ENCODE measurements at places on chromosomes 12 and 14.

DNA sequence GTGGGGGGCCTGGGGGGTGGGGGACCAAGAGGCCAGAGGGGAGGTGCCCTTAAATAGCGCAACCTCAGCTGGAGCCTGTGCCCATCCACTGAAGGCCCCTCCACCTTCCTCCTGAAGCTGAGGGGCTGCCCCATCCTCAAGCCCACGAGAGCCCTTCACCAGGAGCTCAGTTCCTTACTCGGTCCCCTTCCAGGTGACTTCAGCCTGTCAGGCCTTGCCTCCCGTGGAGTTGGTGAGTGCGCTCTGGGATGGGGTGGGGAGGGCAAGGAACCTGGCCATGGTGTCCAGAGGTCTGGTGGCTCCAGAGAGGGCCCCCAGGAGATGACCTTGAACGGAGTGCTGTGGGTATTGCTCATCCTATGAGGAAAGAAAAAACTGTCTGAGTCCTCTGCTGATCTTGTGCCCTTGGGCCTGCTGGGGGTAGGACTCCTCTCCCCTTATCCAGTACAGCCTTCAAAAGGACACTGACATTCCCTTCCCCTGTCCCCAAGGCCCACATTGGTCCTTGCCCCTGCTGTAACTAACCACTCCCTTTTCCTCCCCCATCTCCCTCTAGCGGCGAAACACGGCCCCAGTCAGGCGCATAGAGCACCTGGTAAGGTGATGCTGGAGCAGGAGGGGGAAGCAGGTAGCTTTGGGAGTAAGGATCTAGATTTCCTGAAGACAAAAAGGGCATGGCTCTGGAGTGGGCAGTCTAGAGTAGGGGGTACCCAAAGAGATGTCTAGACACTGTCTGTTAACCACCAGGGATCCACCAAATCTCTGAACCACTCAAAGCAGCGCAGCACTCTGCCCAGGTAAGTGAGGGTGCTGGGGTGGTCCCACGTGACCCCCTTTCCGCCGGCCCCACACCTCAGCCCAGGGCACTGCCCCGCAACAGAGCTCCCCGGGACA is 3.6 kb downstream of the TNS2 start:
- peak; percentile 89 for DNase-seq

- DNase-seq = no peak
Measured at GRCh38 chr14:93980456-93981201, 4.3 kb upstream of the ASB2 start.

- DNase-seq = no peak
Measured at GRCh38 chr12:4796694-4797482, 76.7 kb downstream of the GALNT8 start.

DNA sequence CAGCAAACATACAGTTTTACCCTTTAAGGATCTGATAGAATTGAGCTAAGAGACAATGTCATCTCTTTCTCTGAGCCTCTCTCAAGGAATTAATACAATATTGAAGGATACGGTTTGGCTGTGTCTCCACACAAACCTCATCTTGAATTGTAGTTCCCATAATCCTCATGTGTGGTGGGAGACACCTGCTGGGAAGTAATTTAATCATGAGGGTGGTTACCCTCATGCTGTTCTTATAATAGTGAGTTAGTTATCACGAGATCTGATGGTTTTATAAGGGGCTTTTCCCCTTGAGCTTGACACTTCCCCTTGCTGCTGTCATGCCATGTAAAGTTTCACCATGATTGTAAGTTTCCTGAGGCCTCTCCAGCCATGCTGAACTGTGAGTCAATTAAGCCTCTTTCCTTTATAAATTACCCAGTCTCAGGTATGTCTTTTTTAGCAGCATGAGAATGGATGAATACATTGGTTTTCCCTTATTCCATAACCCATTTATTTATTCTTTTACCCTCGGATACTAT is 47.6 kb downstream of the TMEM30B start:
- DNase-seq = no peak

DNA sequence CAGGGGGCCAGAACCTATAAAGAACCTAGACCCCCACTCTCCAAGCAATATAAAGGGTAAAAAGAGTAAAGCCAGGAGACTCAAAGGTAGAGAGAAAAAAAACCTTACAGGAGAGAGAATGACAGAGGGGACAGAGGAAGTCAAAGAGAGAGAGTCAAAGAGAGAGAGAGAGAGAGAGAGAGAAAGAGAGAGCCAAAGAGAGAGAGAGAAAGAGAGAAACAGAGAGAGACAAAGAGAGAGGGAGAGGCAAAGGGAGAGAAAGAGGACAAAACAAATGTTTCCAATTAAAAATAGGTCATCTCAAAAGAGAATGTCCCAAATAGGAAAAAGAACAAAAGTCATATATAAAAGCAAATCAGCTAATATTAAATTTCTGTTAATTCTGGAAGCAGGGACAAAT is 251.5 kb downstream of the DPY19L2 start:
- no peak for DNase-seq
